ENCODE measurements at places on chromosomes 16 and 17. TPM values are rescaled to one million over a fixed set of nuclear protein-coding genes. Genes with fewer than 3 reads are reported as not detected.

GRCh38 chr17:66952031-66952524, 12.4 kb upstream of the CACNG4 start:
- peak; percentile 99 for DNase-seq

DNA sequence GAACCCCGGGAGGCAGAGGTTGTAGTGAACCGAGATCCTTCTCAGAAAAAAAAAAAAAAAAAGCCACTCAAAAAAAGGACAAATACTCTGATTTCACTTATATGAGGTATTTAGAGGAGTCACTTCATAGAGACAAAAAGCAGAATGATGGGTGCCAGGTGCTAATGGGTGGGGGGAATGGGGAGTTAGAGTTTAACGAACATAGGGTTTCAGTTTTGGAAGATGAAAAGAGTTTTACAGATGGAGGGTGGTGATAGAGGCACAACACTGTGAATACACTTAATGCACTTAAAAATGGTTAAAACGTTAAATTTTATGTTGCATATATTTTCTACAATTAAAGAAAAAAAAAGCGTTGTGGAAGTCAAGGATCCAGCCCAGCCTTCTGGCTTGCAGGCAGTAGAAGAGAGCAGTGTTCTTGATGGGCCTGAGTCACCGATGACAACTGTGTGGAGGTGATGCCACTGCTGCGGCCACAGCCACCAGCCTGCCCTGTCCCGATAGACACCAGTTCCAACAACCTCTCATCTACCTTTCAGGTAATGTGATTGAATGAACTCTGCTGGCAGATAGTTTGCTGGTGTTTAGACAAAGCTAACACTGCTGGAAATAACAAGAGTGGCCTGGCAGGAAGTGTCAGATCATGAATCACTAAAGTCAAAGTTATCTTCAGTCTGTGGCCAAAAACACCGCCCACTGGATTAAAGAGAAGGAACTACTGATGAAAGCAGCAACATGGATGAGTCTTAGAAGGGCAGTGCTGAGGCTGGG, 49.9 kb upstream of the COX10 start:
- no peak for DNase-seq

- no peak for DNase-seq
These were observed 22.3 kb downstream of the ACTG1 start for GRCh38 chr17:81489998-81490992.

GRCh38 chr16:88444826-88445582, 8.1 kb upstream of the ZFPM1 start:
- no peak for DNase-seq

The TTYH2 gene
- 10.8 TPM for total RNA-seq

The RNF227 gene
- 0.74 TPM for total RNA-seq

DNA sequence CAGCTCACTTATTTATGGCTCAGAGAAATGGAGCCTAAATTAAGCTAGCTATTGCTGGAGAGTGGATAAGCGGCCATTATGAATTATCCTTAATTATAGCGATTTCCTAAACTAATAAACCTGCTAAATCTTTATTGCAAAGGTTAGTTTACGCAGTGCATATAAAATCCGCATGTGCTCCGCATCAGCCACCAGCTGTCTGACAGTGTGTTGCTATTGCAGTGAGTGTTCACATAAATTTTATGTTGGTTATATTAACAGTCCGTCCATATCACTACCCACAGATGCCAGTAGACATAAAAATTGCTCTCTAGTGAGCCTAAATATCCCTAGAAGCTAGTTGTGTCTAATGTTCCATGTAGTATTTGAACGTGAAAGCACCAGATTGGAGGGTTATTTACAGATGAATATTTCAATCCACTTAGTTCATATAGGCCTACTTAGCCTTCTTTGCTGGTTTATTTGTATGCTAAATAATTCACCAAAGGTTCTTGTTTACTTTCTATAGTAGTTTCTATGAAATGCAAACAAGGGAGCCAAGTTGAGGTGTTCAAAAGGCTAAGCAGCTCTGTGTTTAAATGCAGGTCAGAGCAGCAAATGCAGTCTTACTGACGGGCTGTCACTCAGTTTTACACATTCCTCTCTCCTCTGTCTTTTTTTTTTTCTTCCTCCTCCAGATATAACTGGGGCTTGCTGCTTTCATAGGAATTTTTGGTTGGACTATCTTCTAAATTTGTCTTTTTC, 219.1 kb downstream of the IRX3 start:
- no peak for DNase-seq

- DNase-seq: no peak
These were observed 21.1 kb downstream of the PRMT7 start for GRCh38 chr16:68331879-68332410.

DNA sequence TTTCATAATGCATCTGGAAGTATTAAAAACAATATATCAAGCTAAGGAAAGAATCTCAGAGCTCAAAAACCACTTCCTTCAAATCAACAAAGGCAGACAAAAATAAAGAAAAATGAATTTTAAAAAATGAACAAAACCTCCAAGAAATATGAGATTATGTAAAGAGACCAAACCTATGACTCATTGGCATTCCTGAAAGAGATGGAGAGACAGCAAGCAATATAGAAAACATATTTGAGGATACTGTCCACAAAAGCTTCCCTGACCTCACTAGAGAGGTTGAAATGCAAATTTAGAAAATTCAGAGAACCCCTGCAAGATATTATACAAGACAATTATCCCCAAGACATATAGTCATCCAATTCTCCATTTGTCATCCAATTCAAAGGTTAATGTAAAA, 311.3 kb upstream of the SOX9 start:
- DNase-seq: no peak

DNA sequence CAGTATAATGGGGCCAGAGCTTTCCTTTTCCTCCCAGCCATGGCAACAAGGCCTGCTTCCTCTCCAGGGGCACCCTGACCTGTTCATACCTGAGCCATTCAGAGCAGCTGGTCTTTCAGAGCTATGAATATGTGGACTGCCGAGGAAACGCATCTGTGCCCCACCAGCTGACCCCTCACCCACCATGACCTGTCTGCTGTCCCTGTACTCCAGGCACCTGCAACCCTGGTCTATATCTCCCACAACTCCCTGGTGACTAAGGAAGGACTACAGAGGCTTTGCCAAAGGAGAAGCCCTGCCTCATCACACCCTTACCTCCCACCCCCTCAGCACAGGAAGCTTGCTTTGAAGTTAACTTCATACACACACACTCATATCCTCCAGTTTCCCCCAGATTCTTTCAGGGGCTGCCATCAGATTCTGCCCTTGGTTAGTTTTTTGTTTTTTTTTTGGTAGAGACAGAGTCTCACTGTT, 6.0 kb downstream of the TMEM106A start:
- DNase-seq: no peak

GRCh38 chr17:77741109-77741508, 217.4 kb upstream of the TNRC6C start:
- DNase-seq: no peak

DNA sequence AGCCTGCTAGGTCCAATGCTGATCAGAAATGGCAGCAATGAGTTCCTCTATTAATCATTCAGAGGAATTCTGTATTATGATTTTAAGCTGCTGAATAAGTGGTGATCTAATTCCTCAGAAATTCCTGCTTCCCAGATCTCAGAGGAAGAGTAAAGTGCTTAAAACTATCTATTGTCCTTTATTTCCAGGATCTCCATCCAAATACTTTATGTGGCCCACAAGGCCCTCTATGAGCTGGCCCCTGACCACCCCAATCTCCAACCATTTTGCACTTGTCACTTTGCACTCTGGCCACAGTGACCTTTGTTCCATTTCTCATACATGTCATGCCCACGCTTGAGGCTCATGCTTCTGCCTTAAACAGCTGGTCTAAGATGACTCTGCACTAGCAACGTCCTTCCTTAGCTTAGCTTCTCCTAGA, 93.7 kb downstream of the CA10 start:
- DNase-seq: no peak

The ABCA3 gene
- total RNA-seq: 5.4 TPM

The KCNH4 gene
- total RNA-seq: not detected

The BRIP1 gene
- 22.2 TPM for total RNA-seq

- DNase-seq: no peak
These were observed 25.3 kb upstream of the ZNF469 start for GRCh38 chr16:88357317-88358022.

The ADAMTS18 gene
- total RNA-seq: not detected

DNA sequence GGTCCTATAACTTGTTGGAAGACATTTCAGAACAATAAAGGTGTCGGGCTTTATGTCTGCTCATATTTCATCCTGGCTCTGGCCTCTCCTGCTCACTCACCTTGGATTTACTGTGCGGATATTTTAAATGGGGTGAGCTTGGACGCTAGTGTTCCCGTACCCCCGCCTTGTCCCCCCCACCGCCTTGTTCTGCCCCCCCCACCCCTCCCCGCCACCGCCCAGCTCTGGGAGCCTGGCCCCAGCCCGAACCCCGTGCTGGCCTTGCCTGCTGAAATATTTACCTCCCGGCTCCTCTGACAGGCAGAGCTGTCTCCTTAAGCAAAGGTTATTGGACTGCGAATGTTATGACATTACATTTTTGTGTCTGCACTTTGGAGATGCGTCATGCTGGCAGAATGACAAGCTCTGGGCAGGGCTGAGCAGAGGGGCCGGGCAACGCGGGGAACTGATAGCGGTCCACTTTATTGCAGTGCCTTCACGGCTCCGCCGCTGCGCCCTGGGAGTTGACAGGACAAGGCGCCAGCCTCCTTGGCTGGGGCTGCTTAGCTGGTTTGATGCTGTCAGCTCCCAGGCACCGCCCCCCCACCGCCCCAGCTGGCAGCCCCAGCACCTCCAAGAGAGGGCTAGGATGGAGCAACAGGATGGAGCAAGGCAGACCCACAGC, 222.5 kb upstream of the GSE1 start:
- DNase-seq: peak; percentile 66

The PYDC1 gene
- not detected for total RNA-seq

GRCh38 chr17:39239640-39240314, 14.0 kb upstream of the STAC2 start:
- peak; percentile 59 for DNase-seq

DNA sequence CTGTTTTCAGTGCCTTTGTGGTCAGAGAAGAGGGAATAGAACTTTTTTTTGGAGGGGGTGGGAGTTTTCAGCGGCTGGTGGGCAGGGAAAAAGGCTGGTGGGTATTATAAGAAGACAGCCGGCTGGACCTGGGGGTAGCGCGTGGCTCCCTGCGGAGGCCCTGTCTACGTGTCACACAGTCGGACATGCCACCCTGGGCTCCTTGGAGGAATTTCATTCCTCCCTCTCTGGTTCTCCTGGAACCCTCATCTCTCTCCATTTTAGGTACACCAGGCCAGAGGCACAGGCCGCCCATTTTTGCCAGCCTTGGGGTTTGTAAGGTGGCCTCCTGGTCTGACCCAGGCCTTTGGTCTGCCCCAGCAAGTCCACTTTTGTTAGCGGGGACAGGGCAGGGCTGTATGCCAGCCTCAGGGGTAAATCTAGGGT, 908 bp downstream of the FKBP10 start:
- DNase-seq: no peak

The ATF7IP2 gene
- 7.4 TPM for total RNA-seq

GRCh38 chr16:70661534-70661917, 15.2 kb downstream of the IL34 start:
- no peak for DNase-seq

DNA sequence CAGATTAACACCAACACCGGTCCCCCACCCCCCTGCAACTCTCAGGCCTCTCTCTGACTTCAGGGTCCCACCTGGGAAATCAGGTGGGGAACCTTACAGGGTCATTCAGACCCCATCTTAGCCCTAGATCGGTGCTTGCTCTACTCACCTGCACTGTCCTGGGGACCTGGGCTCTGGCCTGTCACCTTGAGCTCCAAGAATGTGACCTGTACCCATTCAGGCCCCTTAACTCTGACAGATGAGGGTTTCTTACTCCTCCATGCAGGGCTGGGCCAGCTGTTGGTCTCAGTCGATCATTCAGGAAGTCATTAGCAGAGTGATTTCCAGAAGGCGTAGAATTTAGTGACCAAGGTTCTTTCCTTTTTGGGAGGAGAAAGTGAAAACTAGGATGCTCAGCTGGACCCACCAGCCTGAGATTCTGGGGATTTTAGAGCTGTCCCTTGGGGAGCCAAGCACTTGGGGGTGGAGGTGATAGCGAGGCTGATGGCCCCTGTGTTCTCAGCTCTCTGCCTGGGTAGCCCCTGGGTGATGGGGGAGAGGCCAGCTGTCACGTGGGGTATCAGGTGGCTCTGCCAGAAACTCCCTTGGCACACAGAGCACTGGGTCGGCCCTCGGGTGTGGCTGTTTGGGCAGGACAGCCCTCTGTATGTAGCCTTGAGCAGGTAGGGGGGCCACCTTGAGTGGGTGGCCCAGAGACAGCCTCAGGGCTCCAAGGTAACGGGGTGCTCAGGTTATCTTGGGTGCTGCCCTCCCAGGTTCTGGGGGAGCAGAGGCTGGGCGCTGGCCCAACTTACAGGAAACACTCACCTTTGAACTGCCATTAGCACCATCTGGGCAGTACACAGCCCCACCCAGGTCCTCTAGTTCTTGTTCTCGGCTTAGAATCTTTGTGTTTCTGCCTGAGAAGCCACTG, 724 bp downstream of the MVP start:
- DNase-seq: no peak

The KRT16 gene
- total RNA-seq: 0.61 TPM

DNA sequence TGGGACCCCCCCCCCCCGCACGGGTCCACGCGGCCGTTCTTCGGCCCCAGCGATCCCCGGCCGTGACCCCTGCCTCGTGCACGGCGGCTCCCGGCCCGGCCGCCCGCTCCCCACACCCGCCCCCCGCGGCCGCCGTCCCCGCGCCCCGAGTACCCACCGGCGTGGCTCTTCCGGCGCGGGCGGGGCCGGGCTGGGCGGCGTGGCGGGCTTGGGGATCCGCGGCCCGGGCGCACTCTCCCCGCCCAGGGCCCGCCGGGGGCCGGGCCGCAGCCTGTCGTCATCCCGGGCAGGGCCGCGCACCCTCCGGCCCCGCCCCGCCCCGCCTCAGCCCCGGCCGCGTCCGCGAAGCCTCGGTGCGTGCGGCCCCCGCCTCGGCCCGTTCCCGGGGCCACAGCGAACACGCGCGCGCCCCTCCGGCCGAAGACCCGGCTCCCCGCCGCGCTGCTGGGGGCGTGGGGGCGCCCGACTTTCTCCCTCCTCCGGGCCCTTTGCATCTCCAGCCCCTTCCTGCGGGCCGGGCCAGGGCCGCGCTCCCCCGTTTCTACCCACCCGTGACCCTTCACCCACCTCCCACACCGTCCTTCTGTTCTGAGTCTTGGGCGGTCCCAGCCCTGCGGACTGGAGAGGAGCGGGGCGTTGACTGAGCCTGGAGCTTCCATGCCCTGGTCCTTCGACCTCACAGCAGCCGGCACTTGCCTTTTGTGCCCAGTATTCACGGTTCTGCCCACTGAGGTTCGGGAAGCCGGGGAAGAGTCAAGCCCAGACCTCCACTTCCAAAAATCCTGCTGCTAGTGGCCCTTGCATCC, 840 bp downstream of the MYO1C start:
- no peak for DNase-seq

The SCN4A gene
- 2.7 TPM for total RNA-seq

- no peak for DNase-seq
These were observed 3.3 kb downstream of the FOXF1 start for GRCh38 chr16:86513471-86514277.

GRCh38 chr16:62033065-62033464, 3.2 kb downstream of the CDH8 start:
- DNase-seq: no peak
